ENCODE measurements at places on chromosomes 4 and X.

DNA sequence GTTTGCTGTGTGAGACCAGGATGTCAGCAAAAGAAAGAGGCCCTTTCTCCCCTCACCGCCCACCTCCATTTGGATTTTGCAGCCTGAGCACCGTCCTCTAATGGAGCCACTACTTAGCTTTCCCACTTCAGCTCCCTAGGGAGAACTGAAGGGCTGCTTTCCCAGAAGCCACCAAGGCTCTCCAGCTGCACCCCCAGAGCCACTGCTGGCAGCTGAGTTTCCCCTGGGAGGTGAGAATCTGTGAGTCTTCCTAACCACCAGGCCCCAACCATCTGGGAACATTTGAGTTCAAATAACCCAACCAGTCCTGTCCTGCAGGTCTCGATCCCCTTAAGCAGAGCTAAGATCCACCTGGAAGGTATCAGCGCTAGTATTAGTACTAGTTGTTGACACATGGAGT lies 173.1 kb upstream of the USP9X start:
- no peak for DNase-seq

DNA sequence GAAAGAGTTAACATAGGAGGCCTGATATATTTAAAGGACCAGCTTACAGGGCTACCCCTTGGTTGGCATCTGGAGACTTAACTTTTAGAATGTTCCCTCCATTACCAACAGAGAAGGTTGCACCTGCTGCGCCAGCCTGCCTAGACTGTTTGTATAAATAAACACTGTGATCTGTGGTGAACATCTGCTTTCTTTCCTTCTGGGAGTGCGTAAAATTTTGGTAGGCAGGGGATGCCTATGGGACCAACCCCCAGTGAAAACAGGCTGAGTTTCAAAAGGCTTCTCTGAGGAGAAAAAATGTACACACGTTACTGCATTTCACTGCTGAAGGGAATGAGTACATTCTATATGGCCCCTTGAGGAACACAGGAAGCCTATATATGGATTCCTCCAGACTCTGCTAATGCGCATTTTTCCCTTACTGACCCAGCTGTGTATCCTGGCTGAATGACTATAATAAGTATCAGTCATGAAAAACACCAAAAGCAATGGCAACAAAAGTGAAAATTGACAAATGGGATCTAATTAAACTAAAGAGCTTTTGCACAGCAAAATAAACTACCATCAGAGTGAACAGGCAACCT lies 13.8 kb downstream of the CENPC start:
- no peak for DNase-seq

GRCh38 chr4:113684534-113685091 lies 76.9 kb downstream of the CAMK2D start:
- no peak for DNase-seq

DNA sequence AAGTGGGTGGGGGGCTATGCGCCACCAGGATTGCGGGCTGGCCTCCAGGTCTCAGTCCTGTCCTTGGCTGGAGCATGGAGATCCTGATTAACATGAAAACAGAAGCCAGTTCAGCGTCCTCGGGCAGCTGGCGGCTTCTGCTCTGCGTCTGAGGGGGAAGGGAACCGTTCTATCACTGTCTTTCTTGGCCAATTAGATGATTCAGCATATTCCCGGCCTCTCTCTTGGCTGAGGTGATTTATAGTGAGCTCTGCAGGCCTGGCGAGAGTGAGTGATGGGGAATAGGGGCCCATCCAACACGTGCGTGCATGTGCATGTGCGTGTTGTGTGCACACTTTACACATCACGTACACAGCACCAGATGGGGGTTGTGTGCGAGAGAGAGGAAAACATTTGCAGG lies 145.8 kb upstream of the ATP6AP2 start:
- no peak for DNase-seq

GRCh38 chr4:11261066-11261850 lies 167.4 kb downstream of the HS3ST1 start:
- no peak for DNase-seq

- no peak for DNase-seq
These were observed 98.0 kb downstream of the SH3KBP1 start for GRCh38 chrX:19789376-19789775.

DNA sequence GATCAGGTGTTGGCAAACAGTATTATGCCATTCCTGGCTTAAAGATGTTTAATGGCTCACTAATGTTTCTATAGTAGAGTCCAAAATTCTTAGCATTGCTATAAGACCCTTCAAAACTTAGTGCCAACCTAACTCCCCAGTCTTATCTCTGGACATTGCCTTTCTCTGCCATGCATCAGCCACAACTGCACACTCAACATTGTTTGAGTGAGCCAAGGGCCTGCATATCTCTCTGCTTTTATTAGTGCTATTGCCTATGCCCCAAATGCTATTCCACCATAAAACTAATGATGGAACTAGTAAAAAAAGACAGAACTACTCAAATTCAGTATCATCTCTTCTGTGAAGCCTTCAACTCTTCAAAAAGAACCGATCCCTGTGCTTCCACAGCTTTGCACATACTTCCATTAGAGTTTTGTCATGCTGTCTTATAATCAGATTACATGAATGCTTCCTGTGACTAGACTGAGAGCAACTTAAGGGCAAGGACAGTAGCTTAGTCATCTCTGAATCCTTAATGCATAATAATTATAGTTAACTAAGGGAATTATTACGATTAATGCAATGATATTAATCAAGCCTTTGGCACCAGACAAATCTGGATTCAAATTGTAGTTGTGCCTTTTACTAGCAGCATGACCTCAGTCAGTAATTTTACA lies 53.7 kb downstream of the CHM start:
- no peak for DNase-seq

DNA sequence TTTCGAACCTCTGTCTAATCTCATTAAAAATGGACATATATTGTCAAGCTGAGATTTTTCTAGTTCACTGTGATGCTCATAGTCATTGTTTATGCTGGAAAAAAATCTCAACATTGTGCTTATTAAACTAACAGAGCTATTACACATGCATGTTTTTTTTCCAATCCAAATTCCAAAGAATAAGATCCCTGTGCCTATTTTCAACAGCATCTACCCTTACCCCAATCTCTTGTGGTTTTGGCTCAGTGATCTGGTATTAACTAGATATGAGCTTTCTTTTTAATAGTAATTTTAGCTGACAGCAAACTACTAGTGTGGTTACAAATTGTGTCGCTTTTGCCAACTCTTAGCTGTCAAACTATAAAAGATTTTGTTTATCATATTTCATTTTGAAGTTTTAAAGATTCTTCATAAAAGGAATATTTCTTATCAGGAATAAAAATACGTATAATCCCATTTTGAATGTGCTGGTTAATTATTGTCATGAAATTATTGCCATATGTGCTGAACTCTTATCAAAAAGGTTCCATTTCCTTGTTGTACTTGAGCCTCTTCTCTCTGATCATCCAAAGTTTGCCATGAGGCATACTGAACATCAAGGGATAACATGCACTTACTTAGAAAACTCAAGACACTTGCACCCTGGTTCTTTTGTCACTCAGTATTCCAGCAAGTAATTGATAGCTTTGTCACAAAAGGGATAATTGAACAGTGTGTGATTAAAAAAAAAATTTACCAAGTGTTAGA lies 241.2 kb downstream of the ARHGAP24 start:
- no peak for DNase-seq

DNA sequence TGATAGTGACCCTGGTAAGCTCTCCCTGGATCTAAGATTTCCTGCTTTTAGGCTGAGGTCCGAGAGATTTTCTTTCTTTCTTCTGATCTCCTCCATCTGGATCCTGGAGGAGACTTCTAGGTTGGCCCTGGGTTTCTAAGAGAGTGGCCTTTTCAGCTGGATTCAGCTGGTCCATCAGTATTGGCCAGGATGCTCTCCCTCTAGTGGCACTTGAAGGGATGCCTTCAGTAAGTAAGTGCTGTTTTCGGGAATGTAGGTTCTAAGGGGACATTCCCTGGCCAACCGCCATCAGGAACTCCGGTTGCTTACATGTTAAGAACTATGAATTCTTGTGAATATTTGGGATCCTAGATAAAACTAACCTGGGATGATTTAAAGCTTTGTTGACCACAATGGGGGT lies 56.9 kb downstream of the SERTM2 start:
- DNase-seq, result no peak

GRCh38 chr4:125091541-125091940 lies 223.2 kb upstream of the FAT4 start:
- no peak for DNase-seq

GRCh38 chr4:100075486-100076270 lies 114.6 kb downstream of the DDIT4L start:
- DNase-seq, result no peak

- no peak for DNase-seq
These were observed 133.8 kb upstream of the ATP6AP2 start for GRCh38 chrX:40446921-40447320.

- DNase-seq, result no peak
These were observed 71.3 kb upstream of the ENOX2 start for GRCh38 chrX:130974323-130974722.

DNA sequence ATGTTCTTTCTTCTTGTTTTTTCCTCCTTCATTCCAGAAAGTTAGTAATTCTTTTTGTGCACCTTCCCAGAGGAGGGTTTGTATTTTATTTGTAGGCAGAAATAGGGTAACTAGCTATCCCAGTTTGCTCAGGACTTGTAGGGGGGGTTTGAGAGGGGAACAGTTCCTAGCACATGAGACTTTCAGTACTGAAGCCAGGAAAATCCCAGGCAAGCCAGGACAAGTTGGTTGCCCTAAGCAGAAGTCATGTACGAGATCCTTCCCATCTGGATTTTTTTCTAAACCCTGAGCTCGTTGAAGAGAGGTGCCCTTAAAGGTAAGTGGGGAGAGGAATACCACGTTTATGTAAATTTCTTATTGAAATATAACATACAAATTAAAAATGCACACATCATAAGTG lies 15.6 kb upstream of the TAB3 start:
- no peak for DNase-seq

DNA sequence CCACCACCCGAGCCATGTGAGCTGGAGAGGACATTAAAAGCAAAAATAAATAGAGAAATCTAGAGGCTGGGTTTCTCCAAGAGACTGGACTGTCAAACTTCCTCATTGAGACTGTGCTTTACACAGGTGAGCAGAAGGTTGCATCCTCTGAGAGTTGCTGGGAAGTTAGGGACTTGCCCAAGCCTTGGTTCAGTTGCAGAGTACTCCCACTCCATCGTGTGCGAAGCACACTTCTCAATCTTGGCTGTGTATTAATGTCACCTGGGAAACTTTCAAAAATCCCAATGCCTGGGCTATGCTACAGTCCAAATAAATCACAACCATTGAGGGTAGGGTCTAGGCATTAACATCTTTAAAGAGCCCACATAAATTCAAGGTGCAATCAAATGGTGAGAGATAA lies 89.2 kb downstream of the ZNF330 start:
- DNase-seq, result no peak

- no peak for DNase-seq
These were observed 86.5 kb upstream of the RPL34 start for GRCh38 chr4:108533876-108534275.

GRCh38 chrX:21658746-21659145 lies 616 bp upstream of the KLHL34 start:
- DNase-seq, result no peak

GRCh38 chr4:76622717-76623116 lies 187.7 kb downstream of the SHROOM3 start:
- DNase-seq, result no peak

DNA sequence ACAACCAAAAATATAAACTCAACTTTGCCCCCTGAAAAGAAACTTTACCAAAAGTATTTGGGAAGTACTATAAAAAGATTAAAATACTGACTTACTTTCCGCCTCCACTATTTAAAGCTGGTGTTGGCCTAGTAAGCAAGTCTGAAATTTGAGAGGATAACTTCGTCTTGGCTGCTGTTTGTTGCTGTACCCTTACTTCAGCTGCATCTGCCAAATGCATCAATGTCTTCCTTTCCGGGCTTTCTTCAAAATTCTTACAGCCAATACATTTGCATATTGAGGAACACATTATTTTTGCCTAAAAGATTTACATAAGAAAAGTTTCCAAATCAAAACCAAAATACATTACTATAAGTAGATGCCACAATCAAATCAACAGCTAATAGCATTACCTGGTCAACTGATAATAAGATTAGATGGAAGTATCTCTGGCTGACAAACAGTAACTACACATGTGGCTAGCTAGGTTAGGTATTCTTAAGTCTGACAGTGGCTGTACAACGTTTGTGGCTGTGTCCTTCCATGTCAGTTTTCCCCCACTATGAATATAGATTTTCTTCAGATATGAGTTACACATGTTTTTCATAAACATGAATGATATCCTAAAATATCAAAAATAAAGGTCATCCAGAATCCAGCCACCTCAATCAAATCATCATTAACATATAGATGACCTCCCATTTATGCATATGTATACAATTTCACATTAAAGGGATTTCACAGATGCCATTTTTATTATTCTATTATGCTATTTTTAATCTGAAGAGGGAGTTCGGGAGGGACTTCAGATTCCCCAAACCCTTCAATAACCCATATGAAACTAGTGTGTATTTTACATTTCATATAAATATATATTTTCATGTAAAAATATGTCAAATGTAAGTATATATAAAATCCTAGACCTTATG lies 30.6 kb downstream of the THAP9 start:
- no peak for DNase-seq

DNA sequence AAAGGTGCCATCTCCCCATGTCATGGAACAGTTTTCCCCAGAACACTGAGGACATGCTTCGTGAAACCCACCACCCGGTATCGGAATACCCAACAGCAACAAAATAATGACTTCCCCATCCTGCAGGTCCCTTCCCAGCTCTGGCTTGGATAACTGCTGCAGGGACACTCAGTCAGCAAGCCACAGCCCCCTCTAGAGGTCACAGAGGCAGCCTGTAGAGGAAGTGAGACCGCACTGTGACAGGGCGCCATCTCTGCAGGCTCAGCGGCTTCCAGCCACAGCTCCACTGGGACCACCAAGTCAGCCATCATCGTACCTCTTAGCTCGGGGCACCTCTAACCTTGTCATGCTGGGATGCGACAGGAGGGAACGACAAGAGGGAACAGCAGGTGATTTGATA lies 315.9 kb downstream of the LDB2 start:
- DNase-seq, result no peak

GRCh38 chrX:111560801-111561200 lies 49.4 kb downstream of the SERTM2 start:
- DNase-seq, result no peak

GRCh38 chr4:93960450-93960849 lies 131.9 kb downstream of the ATOH1 start:
- DNase-seq, result no peak

DNA sequence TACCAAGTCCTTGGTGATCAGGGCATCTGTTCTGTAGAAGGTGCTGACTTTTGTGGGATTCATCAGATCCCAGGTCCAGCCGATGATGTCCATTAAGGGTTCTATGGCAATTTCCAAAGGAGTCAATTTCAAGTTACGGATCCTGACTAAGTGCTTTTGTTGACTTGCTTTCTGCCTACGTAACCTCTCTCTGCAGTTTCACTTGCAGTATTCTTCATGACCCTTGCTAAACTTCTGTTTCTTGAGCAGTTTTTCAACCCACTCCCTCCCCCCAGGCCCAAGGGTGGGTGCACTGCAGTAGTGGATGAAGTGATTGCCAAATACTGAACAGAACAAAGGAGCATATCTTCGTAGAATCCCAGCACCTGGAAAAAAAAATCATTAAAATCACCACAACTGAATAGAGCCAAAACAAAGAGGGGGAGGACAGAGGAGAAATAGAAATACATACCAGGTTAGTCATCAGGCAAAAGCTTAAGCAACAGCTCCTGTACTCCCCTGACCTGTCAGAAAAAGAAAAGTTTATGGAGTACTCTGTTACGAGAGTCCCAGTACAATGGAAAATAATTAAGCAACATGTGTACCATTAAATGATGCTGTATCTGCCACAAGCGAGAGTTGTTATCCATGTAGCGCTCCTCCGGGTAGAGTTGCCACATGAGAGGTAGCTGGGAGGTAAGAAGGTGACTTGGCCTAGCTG lies 5.8 kb downstream of the CMC4 start:
- no peak for DNase-seq

Measured in activated effector memory CD4-positive, alpha-beta T cell treated with Interleukin-2 at 50 U/mL for 16 hours (primary cell).